ENCODE measurements at places on chromosomes 7 and 10.

- no peak overlapping the region for H3K27ac ChIP-seq
- H3K27me3 ChIP-seq = no peaks in the 10 kb centered on the region
- peaks cover 95% of the 10 kb centered on the region for H3K36me3 ChIP-seq
- H3K4me3 ChIP-seq = no peak overlapping the region
These were observed 8.1 kb downstream of the PGAM2 start for GRCh38 chr7:44057181-44057848.

DNA sequence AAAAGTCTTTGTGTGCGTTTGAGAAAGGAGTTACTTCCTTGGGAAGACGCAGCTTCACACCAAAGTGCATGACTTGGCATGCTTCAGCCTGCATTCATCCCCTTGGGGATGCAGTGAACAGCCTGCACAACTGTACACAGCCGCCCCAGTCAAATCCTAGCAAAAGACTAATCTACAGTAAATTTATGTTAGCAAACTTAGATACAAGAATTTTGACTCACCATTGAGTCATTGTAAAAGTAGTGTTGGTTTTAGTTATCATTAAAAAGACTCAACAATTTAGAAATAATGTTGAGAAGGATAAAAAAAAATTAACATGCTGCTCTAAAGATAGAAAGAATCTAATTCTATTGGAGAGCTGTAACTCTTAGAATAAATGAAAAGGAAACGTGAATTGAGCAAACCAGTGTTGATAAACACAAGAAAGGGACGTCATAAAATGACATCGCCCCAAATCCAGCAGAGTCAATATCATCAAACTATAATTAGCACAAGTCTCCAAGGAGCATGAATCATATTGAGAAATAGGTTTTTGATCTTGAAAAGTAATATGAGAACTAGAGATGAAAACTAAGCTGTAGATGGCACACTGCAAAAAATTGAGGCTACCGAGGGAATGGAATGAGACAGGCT, 11.9 kb upstream of the OPTN start:
- no peak for DNase-seq
- peaks cover 8% of the 10 kb centered on the region for H3K27me3 ChIP-seq
- H3K4me3 ChIP-seq = no peak overlapping the region
- no peaks in the 10 kb centered on the region for H3K36me3 ChIP-seq
- H3K4me1 ChIP-seq = no peaks in the 10 kb centered on the region

- no peaks in the 10 kb centered on the region for H3K4me1 ChIP-seq
- no peak overlapping the region for H3K4me3 ChIP-seq
- H3K27ac ChIP-seq = no peak overlapping the region
- no peak for DNase-seq
- H3K36me3 ChIP-seq = no peaks in the 10 kb centered on the region
These were observed 5.2 kb downstream of the PAX2 start for GRCh38 chr10:100750291-100751210.

- peaks cover 70% of the 10 kb centered on the region for H3K4me1 ChIP-seq
- no peak overlapping the region for H3K4me3 ChIP-seq
- no peaks in the 10 kb centered on the region for H3K27me3 ChIP-seq
- no peaks in the 10 kb centered on the region for H3K36me3 ChIP-seq
These were observed 17.5 kb downstream of the STEAP1B start for GRCh38 chr7:22482503-22482902.

DNA sequence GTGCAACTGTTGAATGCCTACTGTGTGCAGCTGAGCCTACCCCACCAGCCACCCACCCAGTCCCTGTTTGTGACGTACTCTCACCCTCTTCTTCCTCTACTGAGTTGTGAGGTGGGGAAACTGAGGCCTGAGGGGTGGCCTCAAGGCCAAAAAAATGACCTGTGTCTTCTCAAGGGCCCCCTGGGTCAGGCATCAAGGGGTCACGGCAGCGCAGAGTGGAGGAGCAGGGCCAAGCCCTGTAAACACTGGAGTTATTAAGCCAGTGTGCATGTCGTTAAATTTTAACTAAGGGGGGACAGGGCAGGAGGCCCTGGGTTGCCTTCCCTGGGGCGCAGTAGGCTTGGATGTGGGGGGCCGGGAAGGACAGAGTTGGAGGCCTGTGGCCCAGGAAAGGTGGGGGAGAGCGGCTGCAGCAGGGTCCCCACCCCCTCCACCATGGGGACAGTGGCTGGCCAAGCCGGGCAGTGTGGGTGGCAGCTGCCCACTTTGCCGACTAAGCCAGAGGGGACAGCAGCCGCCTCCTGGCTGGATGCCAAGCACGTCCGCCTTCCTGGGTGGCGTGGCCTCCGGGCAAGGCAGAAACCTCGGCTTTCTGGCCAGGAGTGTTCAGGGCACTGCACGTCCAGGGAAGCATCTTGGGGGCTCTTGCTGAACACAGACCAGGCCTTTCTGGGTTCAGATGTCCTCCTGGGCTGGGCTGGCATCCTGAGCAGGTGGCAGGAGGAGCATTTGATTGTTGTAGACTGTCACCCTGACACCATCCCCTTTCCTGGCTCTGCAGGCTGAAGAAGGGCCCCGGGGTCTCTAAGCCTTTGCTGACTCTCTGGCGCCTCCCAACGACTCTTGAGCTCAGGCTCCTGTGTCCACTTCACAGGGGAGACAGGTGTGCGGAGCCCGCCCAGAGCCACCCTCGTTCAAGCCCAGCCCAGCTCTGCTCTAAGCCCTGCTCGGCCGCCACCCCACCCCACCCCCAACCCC, 1.9 kb downstream of the SLC29A4 start:
- H3K27ac ChIP-seq = no peak overlapping the region
- DNase-seq = no peak
- no peak overlapping the region for H3K4me3 ChIP-seq
- no peaks in the 10 kb centered on the region for H3K27me3 ChIP-seq

- no peaks in the 10 kb centered on the region for H3K36me3 ChIP-seq
- H3K4me3 ChIP-seq = no peak overlapping the region
- no peak for DNase-seq
- H3K4me1 ChIP-seq = no peaks in the 10 kb centered on the region
- no peak overlapping the region for H3K27ac ChIP-seq
These were observed 8.4 kb downstream of the PROSER2 start for GRCh38 chr10:11831520-11831951.

GRCh38 chr10:93437086-93437945, 44.8 kb downstream of the MYOF start:
- no peak overlapping the region for H3K4me3 ChIP-seq
- no peaks in the 10 kb centered on the region for H3K36me3 ChIP-seq
- H3K27ac ChIP-seq = no peak overlapping the region
- H3K27me3 ChIP-seq = peaks cover 11% of the 10 kb centered on the region

- H3K4me3 ChIP-seq = no peak overlapping the region
- H3K27me3 ChIP-seq = no peaks in the 10 kb centered on the region
- H3K36me3 ChIP-seq = no peaks in the 10 kb centered on the region
- peak; percentile 66 for DNase-seq
- no peaks in the 10 kb centered on the region for H3K4me1 ChIP-seq
- H3K27ac ChIP-seq = no peak overlapping the region
These were observed 189.2 kb upstream of the PODXL start for GRCh38 chr7:131745390-131746248.

DNA sequence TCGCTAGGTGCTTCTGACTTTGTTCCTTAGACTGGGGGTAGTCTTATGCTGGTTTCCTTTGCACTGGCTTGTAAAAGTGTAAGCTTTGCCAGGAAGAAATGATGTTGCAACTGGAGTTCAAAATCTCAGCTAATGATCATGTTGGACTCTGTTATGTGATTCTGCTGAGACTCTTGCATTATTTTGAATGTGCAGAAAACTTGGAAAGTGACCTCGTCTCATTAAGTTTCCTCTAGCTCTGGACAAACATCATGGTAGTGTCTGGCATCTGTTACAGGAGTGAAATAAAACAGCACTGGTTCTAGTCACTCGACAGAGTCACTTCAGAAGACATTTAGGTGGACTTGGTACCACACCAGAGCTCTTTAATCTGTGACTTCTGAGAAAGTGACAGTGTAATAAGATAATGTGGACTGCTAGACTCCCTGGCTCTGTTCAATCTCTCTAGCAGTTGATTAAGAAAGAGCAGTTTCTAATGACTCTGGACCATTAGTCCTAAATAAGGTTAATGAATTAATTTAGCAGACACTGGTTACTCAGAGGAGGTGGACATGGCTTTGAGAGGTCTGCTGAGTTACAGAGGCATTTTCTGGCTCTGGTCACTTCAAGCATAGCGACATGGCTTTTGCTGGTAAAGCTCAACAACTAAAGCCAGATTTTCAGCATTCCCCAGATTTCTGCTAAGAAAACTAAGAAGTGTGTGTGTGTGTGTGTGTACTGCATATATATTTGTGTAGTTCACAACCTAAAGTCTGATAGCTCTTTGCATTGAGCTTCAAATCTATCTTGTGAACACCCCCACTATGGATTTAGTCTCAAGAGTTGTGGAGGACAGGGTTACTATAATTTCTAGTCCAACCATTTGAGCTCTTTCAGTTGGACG, 2.0 kb downstream of the NRP1 start:
- H3K4me1 ChIP-seq = peaks cover 41% of the 10 kb centered on the region
- H3K36me3 ChIP-seq = no peaks in the 10 kb centered on the region
- H3K27me3 ChIP-seq = peaks cover 7% of the 10 kb centered on the region

DNA sequence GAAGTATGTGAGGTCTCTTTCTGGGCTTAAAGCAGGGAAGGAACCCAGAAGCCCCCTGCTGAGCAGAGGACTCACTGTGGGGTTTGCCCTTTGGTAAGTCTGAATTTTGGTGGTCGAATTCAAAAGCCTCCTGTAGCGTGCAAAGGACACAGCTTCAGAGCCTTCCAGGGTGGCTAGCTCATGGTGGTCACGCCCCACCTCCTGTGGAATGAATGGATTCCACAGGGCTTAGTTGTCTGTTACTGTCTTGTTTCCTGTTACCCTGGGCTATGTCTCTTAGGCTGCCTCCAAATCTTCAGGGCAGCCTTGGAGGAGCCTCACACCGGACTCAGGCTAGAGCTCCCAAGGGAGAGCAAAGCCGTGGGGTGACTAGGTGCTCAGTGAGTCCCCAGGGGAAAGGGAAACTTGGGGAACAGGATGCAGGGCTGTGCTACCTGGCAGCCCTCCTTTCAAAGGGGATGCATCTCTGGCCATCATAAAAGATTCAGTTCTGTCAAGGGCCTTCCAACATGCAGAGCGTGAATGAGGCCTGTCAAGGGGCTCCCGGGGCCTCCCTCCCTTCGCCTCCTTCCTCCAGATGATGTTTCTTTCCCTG, 211.7 kb downstream of the CCSER2 start:
- H3K27me3 ChIP-seq = peaks cover 9% of the 10 kb centered on the region
- H3K27ac ChIP-seq = no peak overlapping the region
- no peaks in the 10 kb centered on the region for H3K36me3 ChIP-seq
- H3K4me3 ChIP-seq = no peak overlapping the region
- DNase-seq = no peak
- peaks cover 5% of the 10 kb centered on the region for H3K4me1 ChIP-seq

DNA sequence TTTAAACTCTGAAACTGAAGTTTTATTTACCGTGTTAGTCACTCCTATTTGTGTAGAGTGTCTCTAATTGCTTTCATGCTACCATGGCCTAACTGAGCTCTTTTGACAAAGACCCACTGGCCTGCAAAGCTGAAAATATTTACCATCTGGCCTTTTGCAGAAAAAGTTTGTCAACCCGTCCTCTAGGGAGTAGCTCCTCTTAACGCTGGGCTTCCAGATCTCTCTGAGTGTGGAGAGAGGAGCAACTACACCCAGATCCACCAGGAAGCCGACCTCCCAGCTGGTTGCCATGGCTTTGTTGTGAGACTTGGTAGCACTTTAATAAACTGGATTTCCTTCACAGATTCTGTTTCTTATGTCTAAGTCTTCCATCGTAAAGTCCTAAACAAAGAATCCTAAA, 4.2 kb upstream of the C10orf71 start:
- H3K4me3 ChIP-seq = no peak overlapping the region
- no peak overlapping the region for H3K27ac ChIP-seq
- H3K27me3 ChIP-seq = no peaks in the 10 kb centered on the region

DNA sequence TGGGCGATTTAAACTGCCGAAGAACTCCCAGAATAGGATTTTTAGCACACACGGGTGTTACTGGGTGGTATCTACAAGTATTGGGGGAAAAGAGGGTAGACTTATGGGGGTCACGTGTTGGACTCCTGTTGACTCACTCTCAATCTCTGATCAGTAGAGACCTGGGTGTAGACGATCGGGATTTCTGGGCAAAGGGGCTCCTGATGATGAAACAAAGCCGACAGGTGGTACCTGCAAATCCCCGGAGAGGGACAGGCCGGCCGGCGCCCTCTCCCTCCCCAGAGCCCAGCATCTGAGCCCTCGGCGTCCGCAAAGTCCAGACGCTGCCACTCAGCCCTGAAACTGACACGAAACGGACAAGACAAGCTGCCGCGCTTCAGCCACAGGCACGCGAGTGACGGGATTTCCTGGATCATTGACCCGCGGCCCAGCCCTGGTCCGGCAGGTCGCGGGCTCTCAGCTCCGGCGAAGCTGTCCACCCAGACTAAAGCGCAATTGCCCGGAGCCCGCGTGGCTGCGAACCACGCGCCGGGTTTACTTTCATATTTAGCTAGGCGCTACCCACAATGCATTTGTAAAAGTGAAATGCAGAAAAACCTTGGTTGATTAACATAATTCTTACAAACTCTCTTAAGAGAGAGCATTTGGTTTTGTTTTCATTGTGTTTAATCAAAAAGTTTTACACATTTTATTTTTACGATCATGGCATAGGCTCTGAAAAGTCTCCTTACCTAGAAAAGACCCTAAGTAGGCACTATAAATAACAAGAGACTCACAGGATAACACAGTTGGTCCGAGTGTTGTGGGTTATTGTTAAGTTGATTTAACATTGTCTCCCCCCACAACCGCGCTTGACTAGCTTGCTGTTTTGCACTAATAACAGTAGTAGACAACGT, 56.9 kb upstream of the EZH2 start:
- H3K27me3 ChIP-seq = no peaks in the 10 kb centered on the region
- H3K27ac ChIP-seq = peak overlapping the region; percentile 87
- H3K4me1 ChIP-seq = peaks cover 26% of the 10 kb centered on the region
- H3K36me3 ChIP-seq = no peaks in the 10 kb centered on the region
- peak overlapping the region; percentile 71 for H3K4me3 ChIP-seq

DNA sequence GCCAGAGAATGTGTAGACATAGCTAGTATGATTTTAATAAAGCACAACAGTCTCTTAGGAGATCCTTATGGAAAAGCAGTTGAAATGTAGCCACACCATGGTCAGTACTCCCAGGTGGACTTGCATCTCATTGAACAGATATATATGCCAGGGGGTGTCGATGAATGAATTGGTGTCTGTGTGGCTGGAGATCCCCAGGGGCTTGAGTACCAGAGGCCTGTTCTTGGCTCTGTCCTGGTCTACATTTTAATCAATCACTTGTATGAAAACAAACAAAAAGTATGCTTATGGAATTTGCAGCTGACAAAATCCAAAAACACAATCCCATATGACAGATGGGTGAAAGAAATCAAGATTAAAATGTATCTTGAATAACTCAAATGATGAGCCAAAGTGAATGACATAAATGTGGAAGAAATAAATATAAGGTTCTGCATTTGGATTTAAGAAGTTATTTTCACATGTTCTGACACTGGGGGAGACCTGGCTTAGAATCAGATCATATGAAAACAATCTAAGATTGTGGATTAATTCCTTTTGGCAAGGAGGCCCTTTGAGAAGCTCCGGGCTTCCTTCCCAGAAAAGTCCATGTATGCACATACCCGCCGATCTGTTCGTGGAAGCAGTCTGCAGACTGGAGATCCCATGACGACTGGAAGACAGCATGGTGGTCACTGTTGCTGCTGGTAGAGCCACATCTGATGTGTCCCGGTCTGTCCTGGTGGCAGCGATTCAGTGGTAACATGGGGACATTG, 15.6 kb downstream of the CLEC2L start:
- H3K27me3 ChIP-seq = no peaks in the 10 kb centered on the region
- H3K4me3 ChIP-seq = no peak overlapping the region
- H3K36me3 ChIP-seq = no peaks in the 10 kb centered on the region
- no peaks in the 10 kb centered on the region for H3K4me1 ChIP-seq

GRCh38 chr7:55366461-55367070, 1.4 kb downstream of the LANCL2 start:
- DNase-seq = peak; percentile 49
- no peaks in the 10 kb centered on the region for H3K36me3 ChIP-seq
- no peaks in the 10 kb centered on the region for H3K27me3 ChIP-seq
- H3K27ac ChIP-seq = peak overlapping the region; percentile 97
- H3K4me1 ChIP-seq = peaks cover 27% of the 10 kb centered on the region
- H3K4me3 ChIP-seq = peak overlapping the region; percentile 93

Data from DND-41 (cell line).